Anterior cingulate cortex (tissue), 58 donors: ENCODE measurements at places on chromosomes 12 and 14.

DNA sequence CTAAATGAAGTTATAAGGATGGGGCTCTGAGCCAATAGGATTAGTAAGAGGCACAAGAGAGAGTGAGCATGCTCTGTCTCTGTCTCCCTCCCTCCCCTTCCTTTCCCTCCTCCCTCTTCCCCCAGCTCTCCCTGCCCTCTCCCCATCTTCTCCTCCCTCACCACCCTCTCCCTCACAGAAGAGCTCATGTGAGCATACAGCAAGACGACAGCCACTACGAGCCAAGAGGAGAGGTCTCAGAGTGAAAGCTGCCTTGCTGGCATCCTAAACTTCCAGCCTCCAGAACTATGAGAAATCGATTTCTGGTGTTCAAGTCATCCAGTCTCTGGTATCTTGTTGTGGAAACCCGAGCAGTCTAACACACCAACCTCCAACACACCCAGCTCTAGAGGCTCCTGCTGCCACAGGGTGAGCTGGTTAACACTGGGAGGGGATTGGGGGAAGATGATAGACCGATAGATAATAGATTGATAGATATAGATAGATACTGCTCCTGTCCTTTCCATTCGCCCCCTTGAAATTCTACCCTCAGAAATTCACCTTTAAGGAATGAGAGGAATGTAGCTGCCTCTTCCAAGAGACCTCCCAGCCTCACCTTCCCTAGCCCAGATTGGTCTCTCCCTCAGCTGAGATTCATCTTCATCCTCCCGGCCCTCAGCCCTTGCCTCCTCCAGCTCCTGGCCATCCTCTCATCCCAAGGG is 25.8 kb upstream of the ACTN1 start:
- no peak for DNase-seq

GRCh38 chr14:102905116-102906108 is 17.1 kb upstream of the AMN start:
- DNase-seq: no peak

DNA sequence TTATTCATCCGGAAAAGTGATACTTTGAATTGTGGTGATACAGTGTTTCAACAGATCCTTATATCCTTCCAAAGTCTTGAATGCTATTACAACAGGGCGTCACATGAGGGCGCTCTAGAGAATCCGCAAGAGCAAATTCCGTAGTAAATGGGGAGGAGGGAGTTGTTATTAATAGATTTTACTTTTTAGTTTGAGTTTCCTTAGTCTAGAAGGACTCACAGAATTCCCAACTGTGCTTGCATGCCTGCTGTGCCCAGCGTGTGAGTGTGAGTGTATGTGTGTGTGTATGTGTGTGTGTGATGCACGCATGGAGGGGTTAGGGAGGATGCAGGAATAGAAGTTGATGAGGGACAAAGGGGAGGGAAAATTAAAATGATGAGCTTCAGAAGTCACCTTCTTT is 375.3 kb downstream of the C12orf75 start:
- no peak for DNase-seq

- no peak for DNase-seq
Observed at GRCh38 chr12:2355604-2356003, 302.8 kb downstream of the CACNA1C start.

DNA sequence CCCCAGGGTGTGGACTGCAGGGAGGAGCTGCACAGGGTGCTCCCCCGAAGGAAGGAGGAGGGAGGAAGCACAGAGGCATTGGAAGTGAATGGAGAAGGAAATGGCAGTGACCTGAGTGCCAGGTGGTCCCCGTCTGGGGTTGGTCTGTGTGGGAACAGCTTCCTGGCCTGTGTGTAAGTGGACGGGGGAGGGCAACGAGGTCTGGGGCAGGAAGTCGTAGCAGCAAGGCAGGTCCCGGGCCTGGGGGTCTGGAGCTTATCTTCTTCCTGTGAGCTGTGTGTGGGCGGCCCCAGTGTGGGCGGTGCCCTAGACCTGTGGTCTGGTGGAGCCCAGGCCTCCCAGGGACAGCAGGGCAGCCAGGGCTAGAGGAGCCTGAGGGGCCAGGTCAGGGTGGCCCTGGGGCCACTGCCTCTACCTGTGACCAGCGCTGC is 382.1 kb downstream of the TMEM121 start:
- DNase-seq: no peak
